Muscle of leg (tissue), 16 donors: ENCODE measurements at places on chromosomes 2 and 18.

GRCh38 chr2:10042301-10043161, 819 bp upstream of the KLF11 start:
- peak; percentile 93 for DNase-seq

- peak; percentile 84 for DNase-seq
Observed at GRCh38 chr18:398935-399630, 101.4 kb downstream of the COLEC12 start.

- DNase-seq = no peak
Observed at GRCh38 chr2:161995553-161996016, 78.4 kb downstream of the DPP4 start.

DNA sequence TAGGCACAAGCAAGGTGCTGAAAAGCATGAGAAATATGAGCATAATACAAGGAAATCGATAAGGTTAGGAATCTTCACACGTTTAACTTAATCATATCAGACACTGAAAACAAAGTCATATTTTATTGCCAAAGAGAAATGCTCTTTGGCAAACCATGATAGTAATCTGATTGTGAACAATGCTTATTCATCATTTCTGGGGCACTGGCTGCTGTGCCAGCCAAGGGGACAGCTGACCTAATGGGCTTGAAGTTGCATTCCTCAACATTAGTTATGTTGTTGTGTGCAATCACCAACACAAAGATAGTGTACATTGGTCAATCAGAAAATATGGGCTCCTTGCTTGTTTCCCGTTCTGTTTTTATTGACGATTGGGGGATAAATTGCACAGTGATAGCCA, 83.5 kb downstream of the DPP10 start:
- no peak for DNase-seq

GRCh38 chr2:120995656-120996190, 260.1 kb downstream of the GLI2 start:
- no peak for DNase-seq

- no peak for DNase-seq
Observed at GRCh38 chr2:134466141-134466540, 212.3 kb downstream of the MGAT5 start.

DNA sequence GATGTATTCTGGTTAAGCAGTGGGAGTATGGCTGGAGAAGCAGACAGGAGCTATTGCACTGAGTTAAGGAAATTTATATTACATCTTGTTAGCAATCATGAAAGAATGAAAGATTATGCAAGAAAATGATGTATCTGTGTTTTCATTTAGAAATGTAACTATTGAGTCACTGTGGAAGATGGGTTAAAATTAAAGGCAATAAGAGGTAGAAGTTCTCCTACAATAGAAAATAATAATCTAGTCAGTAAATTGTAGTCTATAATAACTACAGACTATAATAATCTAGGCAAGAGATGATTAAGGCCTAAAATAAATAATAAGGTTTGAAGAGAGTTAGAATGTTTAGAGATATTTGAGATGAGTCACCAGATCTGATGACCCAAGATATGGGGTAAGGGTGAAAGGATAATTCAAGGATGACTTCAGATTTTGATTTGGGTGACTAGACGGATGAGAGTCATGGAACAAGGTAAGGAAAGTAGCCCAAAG, 371.9 kb upstream of the KCNH7 start:
- DNase-seq = no peak

- DNase-seq = peak; percentile 37
Observed at GRCh38 chr18:22167471-22168241, 1.7 kb upstream of the GATA6 start.

GRCh38 chr2:24055750-24056149, 6.2 kb downstream of the FKBP1B start:
- no peak for DNase-seq
